ENCODE measurements at places on chromosomes 5 and 9.

GRCh38 chr5:150022158-150022531 is 21.6 kb downstream of the HMGXB3 start:
- no peak for DNase-seq

- DNase-seq, result no peak
These were observed 348.7 kb downstream of the MAN2A1 start for GRCh38 chr5:110038297-110038997.

GRCh38 chr9:132583584-132584304 is 1.3 kb downstream of the BARHL1 start:
- DNase-seq, result no peak

DNA sequence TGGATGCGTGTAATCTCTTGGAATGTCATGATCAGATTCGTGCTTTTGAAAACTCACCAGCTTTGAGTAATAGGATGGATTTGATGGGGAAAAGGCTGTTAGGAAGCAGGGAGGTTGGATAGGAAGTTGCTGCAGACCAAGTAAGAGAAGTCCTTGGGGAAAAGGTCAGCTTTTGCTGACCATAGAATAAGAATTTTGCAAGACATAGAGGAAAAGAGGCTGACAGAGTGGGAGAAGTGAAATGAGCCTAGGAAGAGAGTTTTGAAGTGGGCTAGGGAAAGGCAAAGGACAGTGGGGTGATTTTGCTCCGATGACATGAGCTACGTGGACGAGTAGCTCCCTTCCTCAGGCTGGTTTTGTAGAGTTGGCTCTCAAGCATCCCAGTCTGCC is 31.5 kb downstream of the RHOBTB3 start:
- DNase-seq, result no peak

DNA sequence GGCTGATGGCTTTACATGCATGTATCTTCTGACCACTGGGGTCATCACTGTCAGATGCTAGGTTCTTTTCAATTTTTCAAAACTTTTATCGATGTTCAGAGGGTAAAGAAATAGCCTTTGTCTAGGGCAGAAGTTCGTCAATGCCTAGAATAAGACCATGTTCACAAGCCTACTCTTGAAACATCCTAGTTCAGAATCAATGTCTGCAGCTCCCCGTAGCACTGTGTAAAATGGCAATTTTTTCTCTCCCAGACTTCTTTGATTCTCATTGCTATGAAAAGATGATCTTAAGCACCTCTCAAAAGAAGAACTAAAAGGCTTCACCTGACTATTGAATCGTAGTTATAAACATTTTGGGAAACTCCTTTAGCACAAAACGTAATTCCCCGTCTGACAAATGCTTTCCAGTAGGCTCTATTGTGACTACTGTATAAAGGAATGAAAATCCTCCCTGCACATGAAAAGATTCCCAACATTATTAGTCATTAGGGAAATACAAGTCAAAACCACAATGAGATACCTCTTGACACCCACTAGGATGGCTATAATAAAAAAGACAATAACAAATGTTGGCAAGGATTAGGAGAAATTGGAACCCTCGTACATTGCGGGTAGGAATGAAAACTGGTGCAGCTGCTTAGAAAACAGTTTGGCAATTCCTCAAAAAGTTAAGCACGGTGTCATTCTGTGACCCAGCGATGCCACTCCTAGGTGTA is 263.5 kb downstream of the ARHGAP26 start:
- no peak for DNase-seq

- no peak for DNase-seq
These were observed 297.8 kb downstream of the EPB41L4A start for GRCh38 chr5:112121258-112121657.

DNA sequence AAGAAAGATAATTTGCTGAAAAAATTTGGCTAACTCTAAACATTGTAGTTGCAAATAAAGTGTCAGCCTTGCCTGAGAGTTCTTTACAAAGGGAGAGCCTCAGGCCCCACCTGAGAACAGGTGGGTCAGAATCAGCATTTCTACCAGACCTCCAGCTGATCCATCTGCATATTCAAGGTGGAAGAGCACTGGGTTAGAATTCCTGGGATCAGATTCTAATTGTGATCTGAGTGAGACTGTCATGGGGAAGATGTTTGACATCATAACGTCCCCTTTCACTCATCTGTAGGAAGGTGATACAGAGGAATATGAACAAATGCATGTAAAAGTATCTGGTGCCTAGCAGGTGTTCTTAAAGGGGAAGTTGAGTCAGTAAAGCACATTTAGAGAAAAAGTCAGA is 54.6 kb downstream of the FBXL7 start:
- DNase-seq, result no peak

GRCh38 chr5:116738615-116739261 is 164.1 kb upstream of the SEMA6A start:
- no peak for DNase-seq

DNA sequence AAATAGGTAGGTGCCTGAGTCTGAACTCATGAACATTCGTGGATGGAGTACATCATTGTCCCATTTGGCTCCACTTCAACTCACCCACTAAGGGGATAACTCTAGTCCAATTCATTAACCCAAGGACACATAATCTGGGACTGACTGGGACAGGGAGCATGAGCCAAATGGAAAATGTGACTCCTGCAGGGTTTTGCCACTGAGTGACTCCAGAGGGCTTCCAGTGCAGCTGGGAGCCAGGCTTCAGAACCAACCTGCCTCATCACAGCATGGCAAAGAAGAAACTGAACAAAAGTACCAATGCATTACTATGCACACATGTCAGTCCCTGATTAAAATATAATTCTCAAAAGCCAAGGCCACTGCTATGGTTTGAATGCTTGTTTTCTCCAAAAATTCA is 159.7 kb upstream of the SNX2 start:
- no peak for DNase-seq

DNA sequence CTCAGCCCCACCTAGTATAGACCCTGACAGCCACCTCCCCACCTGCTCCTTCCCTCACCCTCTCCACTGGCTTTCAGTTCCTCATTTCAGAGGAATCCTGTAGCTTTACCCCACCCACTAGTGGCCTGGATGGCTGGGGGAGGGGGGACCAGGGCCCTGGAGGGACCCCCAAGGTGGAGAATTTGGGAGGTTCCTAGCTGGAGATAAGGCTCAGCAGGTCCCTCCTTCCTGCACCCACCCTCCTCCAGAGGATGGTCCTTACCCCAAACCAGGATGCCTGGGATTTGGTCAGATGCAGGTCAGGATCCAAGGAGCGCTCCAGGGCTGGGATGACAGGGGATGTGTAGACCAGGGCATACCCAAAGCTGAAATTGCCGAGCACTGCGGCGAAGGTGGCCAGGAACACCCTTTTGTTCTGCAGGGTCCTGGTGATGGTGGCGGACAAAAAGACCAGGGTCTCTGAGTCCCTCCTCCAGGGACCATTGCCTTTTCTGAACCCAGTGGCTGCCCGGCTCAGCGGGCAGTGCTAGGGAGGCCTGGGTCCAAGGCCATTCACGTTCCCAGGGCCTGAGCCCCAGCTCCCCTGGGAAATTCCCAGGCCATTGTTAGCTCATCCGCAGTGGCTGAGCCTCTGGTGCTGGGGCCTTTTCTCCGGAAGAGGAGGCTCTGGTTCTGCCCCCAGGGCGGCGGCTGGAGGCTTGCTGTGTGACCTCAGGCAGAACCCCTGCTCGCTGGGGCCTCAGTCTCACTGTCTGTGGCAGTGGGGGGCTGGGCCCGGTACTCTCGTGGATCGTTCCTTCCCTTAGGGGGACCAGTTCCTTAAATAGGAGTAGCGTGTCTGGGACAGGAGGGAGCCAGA is 678 bp downstream of the SLC2A6 start:
- DNase-seq, result no peak

- DNase-seq, result no peak
These were observed 11.1 kb upstream of the CTSL start for GRCh38 chr9:87714819-87715218.

- no peak for DNase-seq
These were observed 6.8 kb upstream of the CEL start for GRCh38 chr9:133054966-133055365.

DNA sequence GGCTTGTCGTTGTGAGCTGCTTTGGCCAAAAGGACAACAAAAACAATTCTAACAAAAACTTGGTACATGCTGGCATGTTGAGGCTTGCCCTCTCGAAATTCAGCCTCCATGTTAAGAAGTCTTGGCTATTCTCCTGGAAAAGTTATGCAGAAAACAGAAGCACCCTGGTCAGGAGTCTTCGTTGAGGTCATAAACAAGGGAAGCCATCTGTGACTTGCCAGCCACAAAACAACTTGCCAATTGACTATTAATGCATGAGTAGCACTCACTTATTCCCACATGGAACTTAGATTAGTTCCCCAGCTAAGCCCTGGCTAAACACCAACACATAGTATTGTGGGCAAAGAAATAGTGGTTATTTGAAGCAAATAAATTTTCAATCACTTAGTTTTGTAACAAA is 521.0 kb upstream of the CHD1 start:
- DNase-seq, result no peak

- no peak for DNase-seq
These were observed 322.3 kb downstream of the ASTN2 start for GRCh38 chr9:117092582-117092981.

DNA sequence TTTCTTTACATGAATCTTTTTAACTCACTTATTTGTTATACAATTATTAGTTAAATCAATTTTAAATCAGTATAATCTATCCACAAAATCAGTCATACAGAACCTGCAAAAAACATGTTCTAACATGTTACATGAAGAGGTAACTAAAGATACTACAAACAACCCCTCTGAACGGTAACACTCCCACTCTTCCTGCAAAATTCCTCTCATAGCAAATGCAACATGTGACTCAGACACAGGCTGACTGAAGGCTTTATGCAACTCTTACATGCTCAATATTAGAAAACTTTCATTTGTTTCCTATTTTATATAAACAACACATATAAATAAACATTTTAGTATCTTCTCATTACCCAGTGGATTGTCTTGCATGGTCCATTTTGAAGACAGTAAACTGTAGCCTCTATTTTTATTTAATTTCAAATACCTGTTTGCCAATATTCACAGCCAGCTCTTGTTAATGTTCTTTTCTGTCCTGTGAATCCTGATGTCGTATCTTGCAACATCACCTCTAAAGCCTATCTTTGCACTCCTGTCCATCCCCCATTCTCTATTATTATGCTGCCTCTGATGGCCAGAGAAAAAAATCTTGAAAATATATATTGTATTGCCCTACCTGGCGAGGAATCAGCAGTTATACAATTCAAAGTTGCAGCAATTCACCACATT is 100.5 kb upstream of the CCDC152 start:
- DNase-seq, result no peak

- DNase-seq, result no peak
These were observed 76.4 kb upstream of the PRSS3 start for GRCh38 chr9:33718987-33719386.

DNA sequence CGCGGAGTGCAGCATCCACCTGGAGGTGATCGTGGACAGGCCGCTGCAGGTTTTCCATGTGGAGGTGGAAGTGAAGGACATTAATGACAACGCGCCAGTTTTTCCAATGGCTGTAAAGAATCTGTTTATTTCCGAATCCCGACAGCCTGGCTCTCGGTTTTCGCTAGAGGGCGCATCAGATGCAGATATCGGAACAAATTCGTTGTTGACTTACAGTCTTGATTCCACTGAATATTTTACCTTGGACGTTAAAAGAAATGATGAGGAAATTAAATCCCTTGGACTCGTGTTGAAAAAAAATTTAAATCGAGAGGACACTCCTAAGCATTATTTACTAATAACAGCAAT is 611 bp downstream of the PCDHA3 start:
- no peak for DNase-seq

GRCh38 chr9:85640425-85640824 is 101.3 kb downstream of the AGTPBP1 start:
- DNase-seq, result no peak

- DNase-seq, result no peak
These were observed 15.3 kb downstream of the FAM169A start for GRCh38 chr5:74850789-74851425.

DNA sequence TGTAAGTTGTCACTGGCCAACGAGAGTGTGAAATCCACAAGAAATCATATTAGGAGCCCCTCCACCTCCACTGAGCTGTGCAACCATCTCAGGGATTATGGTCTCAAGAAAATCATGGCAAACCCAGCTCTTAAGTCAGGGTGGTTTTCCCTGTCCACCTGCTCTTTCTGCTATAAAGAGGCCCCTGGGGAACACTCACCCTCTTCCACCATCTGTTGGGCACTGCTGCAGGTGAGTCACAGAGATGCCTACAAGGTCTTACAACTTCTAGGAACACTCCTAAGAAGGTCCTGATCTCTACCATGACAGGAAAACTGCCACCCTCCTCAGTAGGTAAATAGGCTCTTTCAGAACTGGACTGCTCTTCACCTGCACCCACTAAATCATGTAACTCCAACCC is 61.8 kb downstream of the DRD1 start:
- DNase-seq, result no peak

GRCh38 chr5:86532429-86532828 is 85.3 kb upstream of the COX7C start:
- no peak for DNase-seq

- no peak for DNase-seq
These were observed 871 bp downstream of the GLE1 start for GRCh38 chr9:128505414-128505765.

GRCh38 chr5:98130261-98131035 is 643.0 kb upstream of the RGMB start:
- DNase-seq, result no peak

DNA sequence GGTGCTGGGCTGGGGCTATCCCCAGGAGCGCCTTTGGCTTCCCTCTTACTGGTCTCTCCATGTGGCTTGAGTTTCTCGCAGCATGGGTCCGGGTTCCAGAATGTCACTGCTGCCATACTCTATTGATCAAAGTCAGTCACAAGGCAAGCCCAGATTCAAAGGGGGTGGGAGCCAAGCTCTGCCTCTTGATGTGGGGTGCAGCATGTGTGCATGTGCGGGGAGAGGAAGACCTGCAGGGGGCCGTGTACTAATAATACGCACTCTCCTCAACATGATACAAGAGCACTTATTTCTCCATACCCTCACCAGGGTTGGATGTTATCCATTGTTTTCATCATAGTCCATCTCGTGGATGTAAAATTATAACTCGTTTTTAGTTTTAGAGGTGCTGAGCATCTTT is 81.2 kb downstream of the NDFIP1 start:
- no peak for DNase-seq

- DNase-seq, result no peak
These were observed 162.2 kb downstream of the OXCT1 start for GRCh38 chr5:41707853-41708603.

GRCh38 chr5:94407023-94407422 is 211.4 kb downstream of the KIAA0825 start:
- DNase-seq, result no peak

DNA sequence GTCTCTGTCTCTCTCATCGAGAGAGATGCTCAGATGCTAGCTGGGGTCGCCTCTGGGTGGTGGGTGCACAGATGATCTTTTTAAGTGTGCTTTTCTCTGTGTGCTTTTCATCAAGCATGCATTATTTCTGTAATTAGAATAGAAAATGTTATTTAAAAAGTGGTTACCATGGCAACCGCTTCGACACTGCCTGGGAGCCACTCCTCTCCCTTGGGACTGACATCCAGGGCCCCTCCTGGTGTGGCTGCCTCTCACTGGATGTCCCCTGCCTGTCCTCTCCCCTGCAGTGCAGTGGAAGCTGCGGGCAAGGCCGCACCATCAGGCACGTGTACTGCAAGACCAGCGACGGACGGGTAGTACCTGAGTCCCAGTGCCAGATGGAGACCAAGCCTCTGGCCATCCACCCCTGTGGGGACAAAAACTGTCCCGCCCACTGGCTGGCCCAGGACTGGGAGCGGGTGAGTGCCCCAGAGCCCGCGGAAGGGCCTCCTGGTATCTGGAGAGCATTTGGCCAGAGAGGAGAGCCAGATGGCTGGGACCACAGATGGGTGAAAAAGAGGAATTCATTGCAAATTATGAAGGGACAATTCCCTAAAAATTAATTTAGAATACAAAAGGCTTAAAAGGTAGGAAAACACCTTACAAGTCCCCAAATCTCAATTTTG is 34.7 kb downstream of the ADAMTSL2 start:
- DNase-seq, result no peak
